Lower lobe of right lung (tissue), 2 donors: ENCODE measurements at places on chromosomes 2 and 18.

DNA sequence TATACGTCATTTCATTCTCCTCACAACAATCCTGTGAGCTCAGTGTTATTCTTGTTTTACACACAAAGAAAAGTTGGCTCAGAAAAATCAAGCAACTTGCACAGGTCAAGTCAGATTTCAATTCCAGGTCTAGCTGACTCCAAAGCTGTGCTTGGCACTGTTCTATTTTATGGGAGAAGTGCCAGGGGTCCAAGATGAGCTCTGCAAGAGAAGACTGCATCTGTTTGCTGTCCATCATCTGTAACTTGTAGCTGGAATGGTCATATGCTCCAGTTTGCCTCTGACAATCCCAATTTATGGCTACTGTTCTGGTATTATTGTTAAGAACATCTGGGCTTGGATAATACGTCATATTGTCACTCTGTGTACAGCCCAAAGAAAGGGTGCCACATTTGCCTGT, 28.9 kb downstream of the KCNF1 start:
- peaks cover 7% of the 10 kb centered on the region for H3K27me3 ChIP-seq
- H3K27ac ChIP-seq: no peak overlapping the region
- H3K4me3 ChIP-seq: no peak overlapping the region
- no peak for DNase-seq

DNA sequence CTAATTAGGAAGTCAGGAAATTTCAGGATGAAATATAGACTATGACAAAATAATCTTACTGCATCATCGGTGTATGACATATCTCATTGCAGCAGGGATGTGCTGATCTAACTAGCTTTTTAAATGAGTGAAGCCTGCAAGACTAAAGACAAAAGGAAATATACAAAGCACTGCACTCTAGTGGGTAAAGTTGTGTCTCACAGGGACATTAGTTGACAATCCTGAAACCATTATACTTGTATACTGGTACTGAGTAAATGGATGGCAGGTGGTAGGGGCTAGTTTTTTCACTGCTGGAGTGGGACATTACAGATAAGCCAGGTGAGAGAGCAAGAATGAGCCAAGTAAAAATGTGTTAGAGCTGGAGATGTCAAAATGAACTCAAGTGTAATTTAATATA, 317.5 kb upstream of the RAB6C start:
- DNase-seq: no peak
- H3K4me3 ChIP-seq: no peak overlapping the region
- H3K27ac ChIP-seq: no peak overlapping the region
- no peaks in the 10 kb centered on the region for H3K27me3 ChIP-seq
- H3K36me3 ChIP-seq: no peaks in the 10 kb centered on the region

- no peaks in the 10 kb centered on the region for H3K27me3 ChIP-seq
- H3K27ac ChIP-seq: no peak overlapping the region
- H3K36me3 ChIP-seq: no peaks in the 10 kb centered on the region
- no peak overlapping the region for H3K4me3 ChIP-seq
- DNase-seq: no peak
- no peaks in the 10 kb centered on the region for H3K4me1 ChIP-seq
These were observed 338.1 kb downstream of the SLC4A3 start for GRCh38 chr2:219965287-219966194.

GRCh38 chr2:187917535-187917934, 363.3 kb upstream of the TFPI start:
- no peak for DNase-seq
- no peak overlapping the region for H3K27ac ChIP-seq
- H3K4me3 ChIP-seq: no peak overlapping the region
- no peaks in the 10 kb centered on the region for H3K27me3 ChIP-seq

DNA sequence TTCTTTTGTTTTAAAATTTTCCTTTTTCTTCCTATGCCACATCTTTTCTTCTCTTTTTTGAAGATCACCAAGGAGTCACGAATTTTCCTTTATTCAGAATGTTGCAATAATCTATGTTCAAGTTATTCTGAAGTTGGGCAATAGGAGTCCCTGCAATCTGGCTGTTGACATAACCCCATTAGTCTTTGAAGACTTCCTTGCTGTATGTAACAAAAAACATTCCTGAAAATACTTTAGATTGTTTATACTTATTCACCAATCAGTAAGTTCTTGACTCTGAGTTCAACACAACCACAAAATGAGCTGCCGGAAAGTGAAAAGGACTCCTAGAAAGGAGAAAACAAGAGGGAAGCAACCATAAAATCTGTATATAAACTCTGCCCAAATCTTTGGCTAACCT, 62.8 kb downstream of the TMEM237 start:
- H3K4me1 ChIP-seq: peaks cover 16% of the 10 kb centered on the region
- H3K27me3 ChIP-seq: no peaks in the 10 kb centered on the region
- H3K36me3 ChIP-seq: no peaks in the 10 kb centered on the region
- H3K27ac ChIP-seq: no peak overlapping the region

DNA sequence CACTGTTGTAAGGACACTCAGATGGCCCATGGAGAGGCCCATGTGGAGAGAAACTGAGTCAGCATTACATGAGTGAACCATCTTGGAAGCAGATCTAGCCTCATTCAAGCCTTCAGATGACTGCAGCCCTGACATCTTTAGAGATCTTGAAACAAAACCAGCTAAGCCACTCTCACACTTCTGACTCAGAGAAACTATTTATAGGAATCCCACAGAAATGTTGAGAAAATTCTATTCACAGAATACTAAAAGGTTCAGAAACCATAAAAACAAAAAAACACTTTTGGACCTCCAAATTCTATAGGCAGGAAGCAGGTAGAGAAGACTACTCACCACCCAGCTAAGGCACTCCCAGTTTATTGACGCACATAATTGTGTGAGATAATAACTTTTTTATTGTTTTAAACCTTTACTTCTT, 8.7 kb downstream of the TMEM169 start:
- no peak overlapping the region for H3K27ac ChIP-seq
- no peak for DNase-seq
- no peaks in the 10 kb centered on the region for H3K27me3 ChIP-seq
- no peak overlapping the region for H3K4me3 ChIP-seq

DNA sequence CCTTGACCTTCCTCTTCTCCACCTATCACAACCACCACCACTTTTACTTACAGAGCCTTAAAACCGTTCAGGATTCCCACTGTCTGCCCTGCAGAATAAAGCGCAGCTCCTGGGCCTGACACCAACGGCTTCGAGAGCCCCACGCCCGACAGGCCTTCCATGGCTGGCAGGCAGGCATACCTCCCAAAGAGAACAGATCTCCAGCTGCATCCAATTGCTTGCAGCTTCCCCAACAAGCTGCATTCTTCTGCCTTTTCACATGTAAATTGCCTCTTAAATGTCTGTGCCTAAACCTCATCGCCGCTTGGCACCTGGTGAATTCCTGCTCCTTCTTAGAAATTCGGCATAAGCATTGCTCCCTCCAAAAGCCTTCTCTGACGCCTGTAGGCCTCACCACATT, 31.5 kb upstream of the FAM124B start:
- no peak for DNase-seq
- H3K27me3 ChIP-seq: no peaks in the 10 kb centered on the region
- H3K36me3 ChIP-seq: no peaks in the 10 kb centered on the region

- H3K4me1 ChIP-seq: no peaks in the 10 kb centered on the region
- H3K36me3 ChIP-seq: peaks cover 46% of the 10 kb centered on the region
These were observed 29.7 kb downstream of the INO80D start for GRCh38 chr2:206056286-206056685.

GRCh38 chr18:75556841-75557240, 129.3 kb upstream of the SMIM21 start:
- H3K4me1 ChIP-seq: no peaks in the 10 kb centered on the region
- no peak overlapping the region for H3K27ac ChIP-seq
- no peak overlapping the region for H3K4me3 ChIP-seq
- no peaks in the 10 kb centered on the region for H3K36me3 ChIP-seq

DNA sequence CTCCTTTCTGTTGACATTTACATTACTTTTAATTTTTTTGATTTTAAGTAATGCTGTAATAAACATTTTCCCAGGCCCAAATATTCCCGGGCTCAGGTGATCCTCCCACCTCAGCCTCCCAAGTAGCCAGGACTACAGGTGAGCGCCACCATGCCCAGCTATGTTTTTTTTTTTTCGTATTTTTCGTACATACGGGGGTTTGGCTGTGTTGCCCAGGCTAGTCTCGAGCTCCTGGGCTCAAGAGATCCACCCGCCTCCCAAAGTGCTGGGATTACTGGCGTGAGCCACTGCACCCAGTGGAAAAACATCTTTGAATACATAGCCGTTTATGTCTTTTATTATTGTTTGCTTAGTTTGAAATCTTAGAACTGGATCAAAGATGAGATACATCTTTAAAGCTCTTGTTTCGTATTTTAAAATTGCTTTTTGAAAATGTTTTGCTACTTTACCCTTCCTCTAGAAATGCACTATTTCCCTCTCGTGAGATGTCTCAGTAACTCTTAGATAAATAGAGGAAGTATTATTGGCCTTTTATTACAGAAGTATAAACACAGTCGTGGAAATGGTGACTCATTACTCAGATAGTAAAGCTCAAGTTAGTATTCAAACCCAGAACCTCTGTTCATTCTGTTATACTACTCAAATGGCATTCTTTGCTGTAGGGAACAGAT, 2.4 kb downstream of the SMCHD1 start:
- peak overlapping the region; percentile 96 for H3K4me3 ChIP-seq
- H3K4me1 ChIP-seq: peaks cover 41% of the 10 kb centered on the region
- peak overlapping the region; percentile 98 for H3K27ac ChIP-seq
- H3K27me3 ChIP-seq: no peaks in the 10 kb centered on the region

DNA sequence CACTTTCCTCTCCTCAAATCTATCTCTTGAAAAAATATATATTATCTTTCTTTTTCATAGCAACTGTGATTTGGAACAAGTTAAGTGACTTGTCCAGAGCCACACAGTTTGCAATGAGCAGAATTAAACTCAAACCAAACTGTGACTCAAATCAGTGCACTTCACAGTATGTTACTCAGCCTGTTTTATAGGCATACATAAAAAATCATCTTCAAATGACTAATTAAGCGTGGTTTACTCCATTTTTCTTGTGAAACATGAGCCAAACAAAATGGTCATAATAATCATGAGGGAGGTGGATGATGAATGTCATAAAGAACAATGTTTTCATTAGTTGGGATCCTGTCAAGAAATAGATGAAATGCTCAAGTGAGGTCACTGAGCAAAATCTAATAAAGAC, 6.1 kb upstream of the CCDC178 start:
- no peaks in the 10 kb centered on the region for H3K4me1 ChIP-seq
- H3K27me3 ChIP-seq: no peaks in the 10 kb centered on the region
- DNase-seq: no peak
- H3K36me3 ChIP-seq: no peaks in the 10 kb centered on the region
- no peak overlapping the region for H3K4me3 ChIP-seq

GRCh38 chr2:219387306-219388120, at the start of gene DNPEP:
Gene DNPEP, minus strand, starts transcription at chr2:219387912. Its CDS starts 118 bp downstream, at chr2:219387794.
- H3K4me1 ChIP-seq: peaks cover 32% of the 10 kb centered on the region
- peaks cover 42% of the 10 kb centered on the region for H3K36me3 ChIP-seq
- DNase-seq: peak; percentile 94
- H3K27ac ChIP-seq: peak within 1 kb of the TSS; percentile 94
- no peaks in the 10 kb centered on the region for H3K27me3 ChIP-seq

DNA sequence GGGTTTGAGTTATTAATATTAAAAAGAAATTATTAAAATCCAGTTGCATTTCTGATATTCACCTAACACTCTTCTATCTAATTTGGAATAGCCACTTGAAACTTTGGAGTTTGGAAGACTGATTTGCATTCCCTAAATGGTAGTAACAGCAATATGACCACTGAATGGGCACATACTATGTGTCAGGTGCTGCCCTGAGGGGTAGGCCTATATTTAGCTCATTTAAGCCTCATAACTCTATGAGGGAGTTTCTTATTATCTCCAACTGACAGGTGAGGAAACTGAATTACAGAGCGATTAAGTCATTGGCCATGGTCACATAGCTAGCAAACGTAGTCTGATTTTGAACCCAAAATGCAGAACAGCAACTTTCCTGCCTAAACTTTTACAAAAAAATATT, 77.3 kb downstream of the VWA3B start:
- H3K4me1 ChIP-seq: no peaks in the 10 kb centered on the region
- no peaks in the 10 kb centered on the region for H3K36me3 ChIP-seq
- H3K27ac ChIP-seq: no peak overlapping the region
- no peaks in the 10 kb centered on the region for H3K27me3 ChIP-seq
- DNase-seq: no peak
- H3K4me3 ChIP-seq: no peak overlapping the region
